ENCODE measurements at places on chromosomes 16 and 17. TPM values are rescaled to one million over a fixed set of nuclear protein-coding genes. Genes with fewer than 3 reads are reported as not detected.

- DNase-seq: no peak
These were observed 4.0 kb downstream of the HIC1 start for GRCh38 chr17:2058586-2059546.

- no peak for DNase-seq
These were observed 1.7 kb downstream of the KANSL1 start for GRCh38 chr17:46191322-46192188.

- no peak for DNase-seq
These were observed 29.9 kb downstream of the ABCA6 start for GRCh38 chr17:69111794-69112193.

Gene SF3B3
- total RNA-seq: 262 TPM

DNA sequence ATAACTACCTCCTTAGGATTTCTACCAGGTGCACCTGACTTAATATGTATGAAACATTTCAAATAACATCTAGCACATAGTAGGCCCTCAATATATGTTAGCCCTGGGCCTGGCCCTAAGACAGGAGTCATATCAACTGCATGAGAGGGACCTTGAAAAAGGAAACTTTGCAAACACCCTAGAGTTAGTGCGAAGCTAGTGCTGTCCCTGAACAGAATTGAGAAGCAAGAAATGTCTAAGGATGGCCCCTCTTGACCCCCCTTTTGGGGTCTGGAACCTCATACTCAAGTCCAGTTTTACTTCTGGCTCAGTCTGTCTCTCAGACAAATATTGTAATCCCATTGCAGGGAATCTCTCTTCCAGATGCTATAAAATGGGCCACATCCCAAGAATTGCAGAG, 80.5 kb downstream of the CBLN1 start:
- DNase-seq: no peak
